ENCODE measurements at places on chromosomes 1 and 21.

- DNase-seq = no peak
Observed at GRCh38 chr1:242011894-242012660, 13.2 kb upstream of the MAP1LC3C start.

DNA sequence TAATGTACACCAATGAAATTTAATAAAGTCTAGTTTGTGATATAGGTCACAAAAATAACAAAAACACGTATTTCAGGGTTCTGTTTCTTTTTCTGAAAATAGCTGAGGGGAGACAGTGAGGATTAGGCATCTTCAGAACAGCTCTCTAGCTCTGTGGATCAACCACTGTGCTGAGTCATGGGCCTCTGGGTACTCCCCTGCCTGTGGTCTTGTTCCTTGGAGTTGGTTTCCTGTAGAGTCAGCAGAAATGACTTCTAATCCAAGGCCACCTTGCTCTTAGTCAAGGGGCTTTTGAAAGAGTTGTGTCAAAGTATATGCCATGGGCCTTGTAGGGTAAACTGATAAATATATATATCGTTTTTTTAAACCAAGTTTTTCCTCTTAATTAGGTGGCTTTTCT lies 141.8 kb upstream of the ZRANB2 start:
- no peak for DNase-seq

GRCh38 chr1:116345843-116346242 lies 27.2 kb upstream of the ATP1A1 start:
- peak; percentile 51 for DNase-seq

DNA sequence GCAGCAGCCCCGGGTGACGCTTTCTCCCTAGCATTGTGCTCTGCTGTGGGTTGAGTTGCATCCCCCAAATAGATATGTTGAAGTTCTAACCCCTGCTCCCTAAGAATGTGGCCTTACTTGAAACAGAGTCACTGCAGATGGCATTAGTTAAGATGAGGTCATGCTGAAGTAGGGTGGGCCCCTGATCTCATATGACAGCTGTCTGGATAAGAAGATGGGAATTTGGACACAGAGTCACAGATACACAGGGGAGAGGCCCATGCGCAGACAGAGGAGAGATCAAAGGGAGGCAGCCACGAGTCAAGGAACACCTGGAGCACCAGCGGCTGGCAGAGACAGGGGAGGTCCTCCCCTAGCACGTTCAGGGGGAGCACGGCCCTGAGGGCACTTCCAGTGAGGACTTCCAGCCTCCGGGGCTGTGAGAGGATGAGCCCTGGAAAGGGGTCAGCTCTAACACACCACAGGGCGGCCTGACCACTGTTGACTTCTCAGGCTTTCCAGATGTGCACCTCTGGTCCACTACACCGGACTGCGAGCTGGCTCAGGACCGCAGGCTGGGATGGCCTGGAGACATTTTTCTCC lies 46.4 kb downstream of the ABCG1 start:
- DNase-seq = no peak

- no peak for DNase-seq
Observed at GRCh38 chr1:215529571-215529970, 37.5 kb upstream of the KCTD3 start.

- DNase-seq = peak; percentile 55
Observed at GRCh38 chr1:58929671-58930325, 146.0 kb upstream of the JUN start.

DNA sequence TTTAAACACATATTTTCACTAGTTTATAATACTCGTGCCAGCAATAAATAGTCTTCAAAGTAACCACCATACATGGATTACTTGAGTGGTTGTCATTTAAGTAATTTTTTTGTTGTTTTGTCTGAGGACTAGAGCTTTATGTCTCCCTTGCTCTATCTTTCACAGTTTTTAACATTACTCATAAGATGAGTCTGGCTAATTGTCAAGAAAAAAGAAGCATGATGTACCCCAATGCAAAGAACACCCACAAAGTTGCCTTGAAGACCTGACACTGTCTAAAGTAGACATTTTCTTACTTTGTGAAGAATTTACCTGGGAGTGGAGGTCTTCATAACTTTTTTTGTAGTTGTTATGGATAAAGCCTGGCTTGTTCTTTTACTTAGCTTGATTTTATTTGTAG lies 210.4 kb upstream of the BRINP3 start:
- DNase-seq = no peak

GRCh38 chr1:167542109-167543032 lies 11.2 kb downstream of the CREG1 start:
- no peak for DNase-seq

GRCh38 chr1:111888740-111889376 lies 100.6 kb downstream of the KCND3 start:
- DNase-seq = no peak

DNA sequence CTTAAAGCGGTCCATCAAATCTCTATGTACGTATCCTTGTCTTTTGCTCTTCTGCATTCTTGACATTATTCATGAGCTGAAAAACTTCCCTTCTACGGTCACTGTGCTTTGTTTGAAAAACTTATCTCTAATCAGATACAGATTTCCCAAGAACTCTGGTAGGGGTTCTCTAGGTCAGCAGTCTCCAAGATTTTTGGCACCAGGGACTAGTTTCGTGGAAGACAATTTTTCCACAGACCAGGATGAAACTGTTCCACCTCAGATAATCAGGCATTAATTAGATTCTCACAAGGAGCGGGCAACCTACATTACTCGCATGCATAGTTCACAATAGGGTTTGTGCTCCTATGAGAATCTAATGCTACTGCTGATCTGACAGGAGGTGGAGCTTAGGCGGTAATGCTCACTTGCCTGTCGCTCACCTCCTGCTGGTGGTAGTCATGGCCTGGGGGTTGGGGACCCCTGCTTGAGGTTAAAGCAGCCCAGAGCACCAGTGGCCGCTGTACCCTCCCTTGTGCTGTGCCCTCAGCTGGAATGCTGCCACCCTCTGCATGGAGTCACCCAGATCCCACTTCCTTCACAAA lies 30.8 kb downstream of the AK2 start:
- no peak for DNase-seq

GRCh38 chr1:31345635-31346034 lies 27.2 kb downstream of the FABP3 start:
- DNase-seq = no peak

DNA sequence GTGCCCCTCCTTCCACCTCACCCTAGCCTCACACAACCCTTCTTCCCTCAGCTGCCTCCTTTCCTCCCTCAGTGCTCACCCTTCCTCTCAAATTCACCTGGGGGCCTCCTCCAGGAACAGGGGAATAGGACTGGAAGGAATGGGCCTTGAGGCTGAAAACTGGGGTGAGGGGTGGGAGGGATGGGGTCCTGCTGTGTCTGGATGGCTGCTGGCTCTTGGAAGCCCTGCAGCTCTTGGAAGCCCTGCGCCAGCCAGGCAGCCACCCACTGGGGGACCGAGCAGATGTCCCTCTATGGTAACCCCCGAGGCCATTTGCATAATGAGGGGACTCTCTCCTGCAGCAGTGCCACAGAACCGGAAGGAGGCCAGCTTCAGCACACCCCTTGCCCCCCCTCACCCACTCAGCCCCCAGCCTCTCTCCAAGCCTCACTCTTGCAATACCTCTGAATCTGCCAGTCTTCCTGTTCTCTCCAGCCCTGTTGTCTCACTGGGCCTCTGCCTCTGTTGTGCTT lies 85.2 kb downstream of the KIRREL1 start:
- DNase-seq = no peak

DNA sequence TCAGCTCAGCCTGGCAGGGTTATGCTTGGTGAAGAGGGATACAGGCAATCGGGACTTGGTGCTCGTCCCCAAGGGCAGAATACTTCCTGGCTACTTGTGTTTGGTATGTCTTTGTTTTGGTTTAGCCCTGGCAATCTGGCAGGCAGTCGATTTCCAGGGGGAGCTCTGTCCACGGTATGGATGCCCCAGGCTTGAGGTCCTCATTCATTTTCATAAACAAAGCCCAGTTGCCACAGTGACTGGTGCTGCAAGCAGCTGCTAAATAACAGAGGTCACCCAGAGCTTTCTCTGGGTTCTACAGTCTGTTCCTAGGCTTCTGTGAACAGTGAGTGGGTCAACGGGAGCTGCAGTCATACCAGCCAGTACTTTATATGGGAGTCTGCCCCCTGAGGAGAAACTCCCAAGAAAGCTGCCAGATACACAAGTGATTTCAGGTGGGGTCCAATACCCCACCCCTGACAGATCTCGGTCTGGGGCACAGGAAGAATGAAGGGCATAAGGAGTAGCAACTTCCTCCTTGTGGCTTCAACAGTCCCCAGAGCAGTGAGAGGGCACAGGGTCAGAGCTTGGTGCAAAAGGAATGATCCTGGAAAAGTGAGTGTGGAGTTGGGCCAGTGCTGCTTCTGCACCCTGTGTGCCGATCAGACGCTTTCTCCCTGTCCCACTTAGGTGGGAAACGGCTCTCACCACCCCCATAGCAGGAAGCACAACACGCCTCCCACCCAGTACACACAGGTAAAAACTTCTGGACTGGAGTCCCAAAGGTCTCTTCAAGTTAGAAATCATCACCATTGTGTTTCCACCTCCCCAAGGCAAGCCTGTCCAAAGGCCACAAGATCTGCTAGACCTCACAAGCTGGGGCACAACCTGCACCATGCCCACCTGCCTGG lies 55.5 kb downstream of the TGFBR3 start:
- DNase-seq = no peak

- no peak for DNase-seq
Observed at GRCh38 chr1:178752891-178753290, 27.8 kb downstream of the RALGPS2 start.

GRCh38 chr1:3173381-3173980 lies 104.5 kb downstream of the PRDM16 start:
- DNase-seq = no peak

DNA sequence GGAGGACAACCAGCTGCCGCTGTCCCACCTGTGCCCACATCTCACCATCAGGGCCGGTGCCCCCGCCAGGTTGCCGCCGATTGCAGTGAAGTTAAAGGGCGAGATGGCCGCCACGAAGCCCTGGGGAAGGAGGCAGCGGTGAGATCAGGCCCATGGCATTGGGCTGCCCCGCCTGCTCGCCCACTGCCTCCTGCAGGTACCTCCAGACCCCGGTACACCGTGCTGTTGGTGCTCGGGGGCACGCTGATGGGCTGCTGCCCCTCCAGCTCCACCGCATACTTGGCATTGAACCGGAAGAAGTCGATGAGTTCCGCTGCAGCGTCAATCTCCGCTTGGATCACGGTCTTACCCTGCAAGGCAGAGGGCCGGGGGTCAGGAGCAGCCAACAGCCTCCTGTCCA lies 19.3 kb downstream of the ALDH4A1 start:
- no peak for DNase-seq

GRCh38 chr1:206663832-206664652 lies 20.7 kb upstream of the MAPKAPK2 start:
- DNase-seq = peak; percentile 43

- no peak for DNase-seq
Observed at GRCh38 chr1:233327651-233328141, at the start of gene MAP3K21. Gene MAP3K21, plus strand, starts transcription at chr1:233327724. Its CDS starts 305 bp downstream, at chr1:233328029.

DNA sequence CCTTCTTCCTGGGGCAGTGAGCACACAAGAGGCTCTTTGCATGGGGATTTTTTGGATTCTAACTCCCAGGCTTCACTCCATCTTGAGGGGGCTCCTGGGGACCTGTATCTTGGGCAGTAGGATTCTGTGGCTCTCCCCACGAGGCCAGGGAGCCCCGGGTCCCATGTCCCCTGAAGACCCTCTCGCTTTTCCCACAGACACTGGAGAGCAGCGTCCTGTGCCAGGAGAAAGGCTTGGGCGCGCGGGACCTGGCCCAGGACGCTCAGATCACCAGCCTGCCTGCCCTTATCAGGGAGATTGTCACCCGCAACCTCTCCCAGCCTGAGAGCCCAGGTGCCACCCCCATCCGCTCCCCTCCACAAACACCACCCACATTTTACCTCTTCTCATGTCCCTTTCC lies 735 bp downstream of the CROCC start:
- DNase-seq = no peak

DNA sequence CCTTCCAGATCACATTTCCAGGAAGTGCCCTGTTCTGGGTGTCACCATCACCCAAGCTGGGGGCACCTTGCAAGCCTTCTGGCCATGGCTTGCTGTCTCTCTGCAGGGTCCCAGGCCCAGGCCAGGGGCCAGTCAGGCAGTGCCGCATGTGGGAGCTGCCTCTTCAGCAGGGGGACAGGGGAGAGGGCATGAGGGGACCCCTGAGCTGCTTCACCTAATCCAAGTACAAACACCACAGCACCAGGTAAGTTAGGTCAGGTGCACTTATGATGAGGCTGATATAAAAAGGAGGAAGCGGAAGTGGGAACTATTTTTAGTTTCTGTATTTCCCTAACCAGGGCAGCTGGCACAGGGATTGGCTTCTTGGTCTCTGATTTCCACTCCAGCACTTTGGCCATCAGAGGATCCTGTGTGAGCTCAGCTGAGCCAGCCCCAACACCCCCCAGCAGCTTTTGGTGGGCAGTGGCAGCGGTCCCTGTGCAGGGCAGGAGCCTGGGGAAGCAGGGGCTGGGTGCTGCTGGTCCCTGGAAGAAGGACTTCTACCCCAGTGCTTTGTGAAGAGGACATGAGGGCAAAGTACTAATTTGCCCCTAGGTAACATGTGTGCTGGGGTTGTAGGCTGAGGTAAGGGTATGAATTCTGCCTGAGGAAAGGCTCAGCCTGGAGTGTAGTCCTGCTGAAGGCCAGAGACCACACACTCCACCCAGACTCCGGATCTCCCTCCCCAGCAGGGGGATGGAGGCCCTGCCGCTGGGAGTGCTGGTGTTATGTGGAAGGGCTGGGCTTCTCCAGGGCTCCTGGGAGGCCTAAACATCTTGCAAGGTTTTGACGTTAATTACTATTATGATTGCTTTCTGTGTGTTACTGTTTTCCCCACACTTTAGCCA lies 3.3 kb upstream of the PCBP3 start:
- DNase-seq = no peak

- no peak for DNase-seq
Observed at GRCh38 chr1:15618077-15618654, 908 bp downstream of the DDI2 start.

DNA sequence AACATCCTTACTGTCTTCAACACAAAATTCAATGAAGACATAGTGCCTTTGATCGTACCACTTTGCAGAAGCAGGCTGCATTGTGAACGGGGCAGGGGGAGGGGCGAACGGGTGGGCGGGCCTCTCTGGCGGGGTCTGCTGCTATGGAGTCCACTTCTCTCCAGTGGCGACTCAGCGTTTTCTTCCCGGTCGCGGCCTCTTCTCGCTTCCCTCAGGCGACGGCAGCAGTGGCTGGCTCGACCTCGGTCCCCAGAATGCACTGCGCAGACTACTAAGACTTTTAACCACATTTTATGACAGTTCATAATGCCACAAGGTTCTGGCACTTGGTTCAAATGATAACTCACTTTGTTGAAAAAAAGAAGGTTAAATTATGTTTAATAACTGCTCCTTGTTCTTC lies 21.2 kb downstream of the GBP2 start:
- no peak for DNase-seq

DNA sequence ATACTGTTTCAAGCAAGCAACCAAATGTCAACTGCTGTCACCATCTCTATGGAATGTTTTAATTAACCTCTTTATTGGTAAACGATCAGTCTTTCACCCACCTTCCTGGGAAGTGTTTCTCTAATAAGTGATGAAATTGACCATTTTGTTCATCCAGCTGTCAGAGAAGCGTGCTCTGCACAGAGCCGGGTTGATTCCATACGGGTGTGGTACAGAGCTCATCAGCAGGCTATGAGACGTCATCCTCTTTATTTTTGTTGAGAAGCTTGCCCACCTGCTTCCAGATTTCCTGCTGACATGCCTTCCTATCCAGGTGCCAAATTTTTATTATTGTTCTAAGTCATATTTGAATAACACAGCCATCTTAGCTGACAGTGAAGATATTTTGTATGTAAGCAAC lies 482.5 kb downstream of the RWDD3 start:
- no peak for DNase-seq

- DNase-seq = no peak
Observed at GRCh38 chr1:99268021-99268420, 3.7 kb downstream of the PLPPR4 start.
